ENCODE measurements at places on chromosomes 7 and 10.

GRCh38 chr7:108568801-108569380, 615 bp downstream of the THAP5 start:
- no peak for DNase-seq

DNA sequence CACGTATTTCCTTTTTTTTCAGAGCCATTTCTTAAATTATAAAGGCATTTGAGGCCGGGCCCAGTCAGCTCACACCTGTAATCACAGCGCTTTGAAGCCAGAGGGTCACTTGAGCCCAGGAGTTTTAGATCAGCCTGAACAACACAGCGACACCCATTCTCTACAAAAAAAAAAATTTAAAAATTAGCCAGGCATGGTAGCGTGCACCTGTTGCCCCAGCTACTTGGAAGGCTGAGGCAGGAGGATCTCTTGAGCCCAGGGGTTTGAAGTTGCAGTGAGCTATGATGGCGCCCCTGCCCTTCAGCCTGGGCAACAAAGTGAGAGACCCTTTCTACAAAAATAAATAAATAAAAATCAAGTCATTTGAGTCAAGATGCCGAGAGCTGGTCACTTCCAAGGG, 3.0 kb downstream of the TMEM130 start:
- DNase-seq, result no peak

- no peak for DNase-seq
These were observed 175.6 kb downstream of the CHCHD3 start for GRCh38 chr7:132906193-132906835.

GRCh38 chr7:47588704-47589225, 6.9 kb upstream of the TNS3 start:
- no peak for DNase-seq

DNA sequence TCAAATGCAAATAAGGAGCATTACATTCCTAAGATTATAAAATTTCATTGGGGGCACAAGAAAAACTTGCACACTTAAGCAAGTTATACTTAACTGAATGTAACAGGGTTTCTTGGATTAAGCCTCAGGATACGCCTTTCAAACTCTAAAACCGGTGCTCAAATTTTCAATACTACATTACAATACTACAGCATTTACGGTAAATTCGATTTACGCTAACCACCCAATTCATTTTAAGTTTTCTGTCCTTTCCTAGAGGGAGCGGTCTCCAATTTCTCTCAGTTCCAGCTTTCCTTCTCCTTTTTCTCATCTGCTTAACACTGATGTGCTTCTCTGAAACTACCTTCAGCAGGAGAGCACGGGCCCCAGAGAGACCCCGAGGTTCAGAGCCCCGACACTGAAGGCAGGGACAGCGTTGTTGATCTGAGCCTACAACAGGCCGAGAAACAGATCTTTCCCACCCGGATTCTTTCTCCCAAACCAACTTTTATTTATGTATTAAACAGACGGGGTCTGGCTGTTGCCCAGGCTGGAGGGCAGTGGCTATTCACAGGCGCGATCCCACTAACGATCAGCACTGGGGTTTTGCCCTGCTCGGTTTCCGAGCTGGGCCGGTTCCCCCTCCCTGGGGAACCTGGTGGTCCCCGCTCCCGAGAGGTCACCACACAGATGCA, 798 bp downstream of the ZNF425 start:
- DNase-seq, result no peak

DNA sequence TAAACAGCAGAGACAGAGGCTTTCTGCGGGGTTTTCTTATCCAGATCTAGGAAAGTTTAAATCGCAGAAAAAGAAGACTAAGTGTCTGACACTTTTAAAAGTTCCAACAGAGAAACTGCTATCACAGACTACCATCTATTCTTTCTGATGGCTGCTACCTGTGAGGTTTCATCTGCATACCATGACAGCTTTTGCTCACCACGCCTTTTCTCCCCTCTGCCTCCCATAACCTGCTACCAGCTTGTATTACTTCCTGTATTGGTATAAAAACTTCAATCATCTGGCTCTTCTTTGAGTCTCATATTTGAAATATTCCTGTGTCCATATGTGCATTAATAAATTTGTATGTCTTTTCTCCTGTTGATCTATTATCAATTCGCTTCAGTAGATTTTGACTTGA, 34.1 kb upstream of the RTKN2 start:
- no peak for DNase-seq

DNA sequence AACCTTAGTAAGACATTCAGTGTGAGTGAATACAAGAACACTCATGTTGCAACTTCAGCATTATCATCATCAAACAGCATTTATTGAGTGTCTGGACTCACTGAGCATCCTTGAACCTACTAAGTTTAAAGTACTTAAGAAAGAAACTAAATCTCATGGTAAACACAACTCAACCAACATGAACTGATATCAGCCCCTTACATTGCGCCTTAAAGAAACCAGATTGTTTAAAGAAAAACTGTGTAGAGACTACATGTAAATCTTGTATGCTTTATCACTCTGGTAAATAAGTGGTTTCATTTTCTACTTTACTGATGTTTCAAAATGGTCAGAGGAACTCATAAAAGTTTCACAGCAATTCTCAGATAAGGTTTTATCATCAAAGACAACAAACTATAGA, 157.5 kb upstream of the FERD3L start:
- no peak for DNase-seq

- no peak for DNase-seq
These were observed 160.6 kb downstream of the DNAJB6 start for GRCh38 chr7:157497367-157497743.

- no peak for DNase-seq
These were observed 120.6 kb downstream of the LRRC18 start for GRCh38 chr10:48818861-48819520.
